ENCODE measurements at places on chromosomes 4 and X.

GRCh38 chr4:22587253-22587652 lies 71.4 kb upstream of the ADGRA3 start:
- no peak for DNase-seq

DNA sequence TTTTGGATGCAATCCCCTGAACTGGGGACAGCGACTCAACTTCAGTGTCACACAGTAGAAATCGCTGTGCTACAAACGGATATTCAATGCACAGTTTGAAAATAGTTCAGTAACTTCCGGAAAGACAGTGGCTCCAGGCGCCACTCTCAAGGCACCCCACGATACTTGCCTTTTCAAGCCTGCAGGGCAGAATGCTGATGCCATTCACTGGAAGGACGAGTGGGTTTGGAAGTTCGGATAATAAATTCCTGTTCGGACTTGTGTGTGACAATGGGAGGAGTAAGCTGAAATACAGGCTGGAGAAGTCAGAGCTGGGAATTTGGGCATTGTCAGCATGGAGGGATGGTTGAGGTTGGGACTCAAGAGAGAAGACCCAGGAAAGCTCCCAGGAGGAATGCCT lies 64.3 kb upstream of the HELT start:
- no peak for DNase-seq

GRCh38 chr4:17097362-17097761 lies 198.9 kb upstream of the LDB2 start:
- no peak for DNase-seq

DNA sequence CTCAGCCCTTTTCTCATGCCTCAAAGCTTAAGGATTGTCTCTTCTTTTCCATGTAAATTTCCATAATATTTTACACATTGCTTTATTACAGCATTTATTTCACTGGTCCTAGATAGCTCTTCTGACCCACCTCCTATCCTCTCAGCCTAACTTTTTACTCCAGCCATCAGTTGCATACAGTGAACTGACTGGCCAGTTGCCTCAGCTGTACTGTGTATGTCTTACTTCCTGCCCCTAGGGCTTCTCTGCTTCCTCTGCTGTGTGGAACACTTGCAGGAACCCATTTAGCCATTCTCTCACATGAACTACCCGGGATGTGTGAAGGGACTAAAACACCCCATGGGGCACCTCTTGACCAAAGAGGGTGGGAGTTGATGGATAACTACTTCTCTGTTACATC lies 18.0 kb downstream of the C4orf33 start:
- no peak for DNase-seq
